Hair follicle dermal papilla cell (primary cell): ENCODE measurements at places on chromosomes 6 and 20. TPM values are rescaled to one million over a fixed set of nuclear protein-coding genes. Genes with fewer than 3 reads are reported as not detected.

The LY6G6C gene
- not detected in 2 replicates for total RNA-seq

The FOXA2 gene
- total RNA-seq, result not detected in 2 replicates

The MDFI gene
- total RNA-seq, result 0.49 TPM in 1 of 2 replicates, not detected in the other

The WFDC10B gene
- total RNA-seq, result 0.32 TPM in 1 of 2 replicates, not detected in the other

The GINS1 gene
- 1.7 and 1.8 TPM in 2 replicates for total RNA-seq

The VSX1 gene
- not detected in 2 replicates for total RNA-seq

The STMN3 gene
- 10.0 and 12.0 TPM in 2 replicates for total RNA-seq

The FAM209B gene
- total RNA-seq, result 0.36 TPM in 1 of 2 replicates, not detected in the other

The KIF25 gene
- 0.32 TPM in 1 of 2 replicates, not detected in the other for total RNA-seq

The RSPO4 gene
- 7.1 and 8.3 TPM in 2 replicates for total RNA-seq

The SLC22A7 gene
- total RNA-seq, result not detected in 2 replicates

The XKR7 gene
- total RNA-seq, result not detected in 2 replicates

The ASIP gene
- total RNA-seq, result 0.32 TPM in 1 of 2 replicates, not detected in the other

The SRMS gene
- not detected in 2 replicates for total RNA-seq

The TOMM6 gene
- total RNA-seq, result 37.8 and 60.1 TPM in 2 replicates

The PRICKLE4 gene
- not detected in 2 replicates for total RNA-seq

The KCNQ2 gene
- total RNA-seq, result not detected in 2 replicates

The ZNF322 gene
- total RNA-seq, result 19.5 and 21.0 TPM in 2 replicates

The TUBB1 gene
- under 0.01 TPM in 1 of 2 replicates, not detected in the other for total RNA-seq

The HLA-DRB1 gene
- 0.12 and 3.1 TPM in 2 replicates for total RNA-seq

The USP49 gene
- 2.8 and 3.7 TPM in 2 replicates for total RNA-seq

The MYBL2 gene
- 3.7 and 4.1 TPM in 2 replicates for total RNA-seq

The ARMC2 gene
- 5.2 and 6.3 TPM in 2 replicates for total RNA-seq

The OXT gene
- not detected in 2 replicates for total RNA-seq

The FAXC gene
- 0.81 and 3.2 TPM in 2 replicates for total RNA-seq

The GABRR2 gene
- total RNA-seq, result 0.16 TPM in 1 of 2 replicates, not detected in the other

The FLRT3 gene
- 0.85 and 2.8 TPM in 2 replicates for total RNA-seq

The GSTA2 gene
- total RNA-seq, result not detected in 2 replicates

The EYS gene
- under 0.01 TPM in 2 replicates for total RNA-seq

The GPR63 gene
- 1.2 and 1.9 TPM in 2 replicates for total RNA-seq

The PXMP4 gene
- 7.5 and 9.6 TPM in 2 replicates for total RNA-seq

The SPATS1 gene
- total RNA-seq, result not detected in 2 replicates

The BMP2 gene
- 0.73 and 1.8 TPM in 2 replicates for total RNA-seq

The TSPO2 gene
- total RNA-seq, result not detected in 2 replicates

The OPRM1 gene
- not detected in 2 replicates for total RNA-seq

The NOX3 gene
- total RNA-seq, result not detected in 2 replicates

The HMGA1 gene
- 46.4 and 70.6 TPM in 2 replicates for total RNA-seq

The TMEM14A gene
- total RNA-seq, result 21.4 and 29.0 TPM in 2 replicates

The BPI gene
- not detected in 2 replicates for total RNA-seq

The RNF182 gene
- 15.4 and 16.5 TPM in 2 replicates for total RNA-seq

The TMEM217 gene
- 0.32 and 1.3 TPM in 2 replicates for total RNA-seq

The SLC52A3 gene
- not detected in 2 replicates for total RNA-seq

The SLC24A3 gene
- total RNA-seq, result 0.49 and 0.73 TPM in 2 replicates
